Activated gamma-delta T cell treated with anti-CD3 and anti-CD28 coated beads, Interleukin-2, amount 50 U/mL, for 16 hours (primary cell): ENCODE measurements at places on chromosomes 16 and 17.

- DNase-seq, result no peak
Measured at GRCh38 chr17:32901743-32902142, 24.8 kb upstream of the MYO1D start.

GRCh38 chr17:35892091-35893035 lies 12.2 kb upstream of the CCL5 start:
- peak; percentile 69 for DNase-seq

DNA sequence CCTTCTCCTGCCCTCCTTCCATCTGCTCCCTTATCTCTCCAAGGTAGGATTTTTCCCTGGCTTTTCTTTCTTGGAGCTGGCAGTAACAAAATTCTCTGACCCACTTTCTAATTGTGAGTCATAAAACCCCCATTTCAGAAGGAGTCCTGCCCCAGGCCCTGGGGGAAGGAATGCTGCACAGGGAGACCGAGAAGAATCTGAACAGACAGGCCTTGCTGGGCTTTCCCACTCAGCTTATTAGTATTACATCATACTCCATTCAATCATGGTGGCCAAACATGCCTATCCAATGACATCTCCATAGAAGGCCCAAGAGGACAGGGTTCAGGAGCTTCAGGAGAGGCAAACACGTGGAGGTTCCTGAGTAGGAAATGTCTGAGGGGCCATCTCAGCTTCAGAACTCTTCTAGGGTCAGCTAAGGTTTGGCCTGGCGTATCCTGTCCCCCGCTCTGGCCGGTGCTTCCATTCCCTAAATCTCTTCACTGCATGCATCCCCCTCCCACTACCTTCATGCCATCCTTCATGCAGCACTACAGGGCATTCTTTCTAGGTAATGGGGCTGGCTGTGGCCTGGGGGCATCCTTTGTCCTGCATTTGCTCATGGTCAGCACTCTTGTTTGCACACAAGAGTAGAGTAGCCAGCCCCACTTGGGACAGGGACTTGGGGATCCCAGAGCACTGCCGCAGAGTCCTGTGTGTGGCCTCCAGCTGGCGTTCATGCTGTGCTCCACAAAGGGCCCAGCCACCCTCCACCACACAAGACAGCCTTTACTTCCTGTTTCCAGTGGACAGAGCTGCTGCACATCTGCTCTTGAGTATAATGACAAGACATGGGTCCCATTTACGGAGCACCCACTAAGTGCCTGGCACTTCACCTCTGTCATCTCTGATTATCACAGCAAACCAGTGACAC lies 8.2 kb downstream of the SLC6A2 start:
- no peak for DNase-seq

DNA sequence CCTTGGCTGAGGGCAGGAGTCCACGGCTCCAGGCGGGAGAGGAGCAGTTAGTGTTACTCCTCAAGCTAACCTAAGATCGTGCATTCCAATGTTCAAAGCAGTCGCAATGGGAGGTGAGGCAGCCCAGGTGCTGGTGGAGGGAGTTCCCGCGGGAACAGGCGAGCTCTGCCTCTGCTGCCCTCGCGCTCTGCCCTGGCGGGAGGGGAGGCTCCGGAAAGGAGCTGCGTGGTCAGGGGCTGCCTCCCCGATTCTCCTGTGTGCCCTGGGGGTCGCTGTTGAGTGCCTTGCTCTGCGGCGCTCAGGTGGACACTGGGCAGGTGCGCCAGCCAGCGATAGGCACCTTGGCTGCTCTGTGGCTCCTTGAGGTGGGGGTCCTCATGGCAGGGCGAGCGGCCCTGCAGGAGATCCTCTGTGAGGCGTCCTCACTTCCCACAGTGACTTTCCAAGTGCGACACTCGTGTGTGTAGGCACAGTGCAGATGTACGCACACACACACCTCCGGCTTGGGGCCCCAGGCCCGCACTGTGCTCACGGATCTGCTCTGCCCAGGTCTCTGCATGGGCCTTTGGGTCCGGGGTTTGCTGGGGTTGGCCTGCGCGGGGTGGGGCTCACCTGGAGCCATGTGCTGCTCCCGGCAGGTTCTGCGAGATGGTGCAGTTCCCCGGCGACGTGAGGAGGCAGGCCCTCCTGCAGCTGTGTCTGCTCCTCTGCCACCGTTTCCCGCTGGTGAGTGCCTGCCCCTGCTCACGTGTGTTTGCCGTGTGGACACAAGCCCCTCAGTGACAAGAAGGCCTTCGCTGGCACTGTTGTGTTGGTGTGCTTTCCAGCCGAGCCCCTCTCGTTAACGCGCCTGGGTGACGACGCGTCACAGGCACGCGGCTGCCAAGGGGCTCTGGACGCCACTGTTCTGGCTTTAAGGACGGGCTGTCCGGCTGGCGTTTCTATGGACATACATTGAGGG lies 97.9 kb upstream of the ZNF750 start:
- no peak for DNase-seq

- no peak for DNase-seq
Measured at GRCh38 chr16:19166500-19166899, 1.5 kb upstream of the SYT17 start.

DNA sequence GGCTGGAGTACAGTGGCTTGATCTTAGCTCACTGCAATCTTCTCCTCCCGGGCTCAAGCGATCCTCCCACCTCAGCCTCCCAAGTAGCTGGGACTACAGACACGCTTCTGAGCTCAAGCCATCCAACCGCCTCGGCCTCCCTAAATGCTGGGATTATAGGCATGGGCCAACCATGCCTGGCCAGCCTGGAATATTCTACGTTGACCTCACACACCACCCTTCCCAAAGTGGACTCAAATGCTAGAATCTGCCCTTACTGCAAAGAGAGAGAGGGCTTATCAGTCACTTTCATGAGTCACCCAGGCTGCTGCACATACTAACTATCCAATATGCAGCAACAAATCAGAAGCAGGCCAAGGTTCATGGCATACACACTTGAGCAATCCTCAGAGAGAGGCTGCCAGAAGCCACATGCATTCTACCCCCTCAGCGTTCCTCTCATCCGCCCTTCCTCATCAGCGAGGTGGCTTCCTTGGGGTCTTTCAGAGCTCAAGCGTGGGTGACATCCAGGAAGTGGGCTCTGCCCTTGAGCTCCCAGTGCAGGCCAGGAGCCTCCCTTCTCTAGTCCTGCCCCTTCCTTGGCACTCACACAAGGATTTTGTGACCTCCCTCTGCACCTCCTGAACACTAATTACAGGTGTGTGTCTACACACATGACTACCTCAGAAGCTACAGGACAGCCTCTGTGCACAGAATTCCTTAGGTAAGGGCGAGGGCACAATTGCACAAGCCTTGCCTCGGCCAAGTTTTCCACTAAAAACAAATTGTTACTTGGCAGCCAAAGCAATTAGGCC lies 24.8 kb upstream of the SIAH1 start:
- no peak for DNase-seq

- DNase-seq, result no peak
Measured at GRCh38 chr16:56554441-56554840, 10.4 kb upstream of the MT4 start.

GRCh38 chr16:81901484-81901883 lies 109.8 kb downstream of the SDR42E1 start:
- no peak for DNase-seq

- no peak for DNase-seq
Measured at GRCh38 chr17:66533572-66533971, 231.2 kb downstream of the PRKCA start.

DNA sequence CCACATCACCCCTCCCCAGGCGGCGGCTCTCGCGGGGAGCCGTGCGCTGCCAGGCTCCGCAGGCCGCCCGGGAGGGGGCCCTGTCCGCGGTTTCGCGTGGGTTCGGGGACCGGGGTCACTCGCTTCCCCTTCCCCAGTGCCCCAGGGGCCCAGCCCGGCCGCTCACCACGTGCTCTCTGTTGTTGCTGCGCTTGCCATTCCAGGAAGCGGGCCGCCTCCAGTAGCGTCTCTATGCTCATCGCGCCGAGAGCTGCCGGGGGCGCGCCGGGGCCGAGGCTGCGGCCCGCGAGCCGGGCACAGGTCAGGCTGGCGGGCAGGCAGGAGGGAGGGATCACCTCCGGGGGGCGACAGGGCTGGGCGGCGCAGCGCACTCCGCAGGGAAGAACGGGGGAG lies 390 bp downstream of the MNT start:
- DNase-seq, result peak; percentile 51
